ENCODE measurements at places on chromosomes 3 and 15.

GRCh38 chr15:78208887-78209645 is 25.3 kb downstream of the ACSBG1 start:
- DNase-seq: no peak

- no peak for DNase-seq
Measured at GRCh38 chr3:12807066-12807465, 10.6 kb downstream of the CAND2 start.

DNA sequence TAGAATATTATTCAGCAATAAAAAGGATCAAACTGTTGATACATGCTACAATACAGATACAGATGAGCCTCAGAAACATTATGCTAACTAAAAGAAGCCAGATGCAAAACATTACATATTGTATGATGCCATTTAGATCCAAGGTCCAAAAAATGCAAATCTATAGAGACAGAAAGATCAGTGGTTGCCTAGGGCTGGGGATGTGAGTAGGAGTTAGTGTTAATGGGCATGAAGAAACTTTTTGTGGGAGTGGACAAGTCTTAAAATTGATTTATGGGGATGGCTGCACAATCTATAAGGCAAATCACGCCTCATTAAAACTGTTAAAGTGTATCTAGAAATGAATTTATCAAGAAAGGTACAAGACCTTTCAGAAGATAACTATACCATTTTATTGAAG is 45.0 kb downstream of the EHHADH start:
- DNase-seq: no peak

GRCh38 chr15:73741321-73741836 is 11.8 kb downstream of the INSYN1 start:
- no peak for DNase-seq

- DNase-seq: no peak
Measured at GRCh38 chr3:191234216-191234615, 35.2 kb downstream of the OSTN start.

DNA sequence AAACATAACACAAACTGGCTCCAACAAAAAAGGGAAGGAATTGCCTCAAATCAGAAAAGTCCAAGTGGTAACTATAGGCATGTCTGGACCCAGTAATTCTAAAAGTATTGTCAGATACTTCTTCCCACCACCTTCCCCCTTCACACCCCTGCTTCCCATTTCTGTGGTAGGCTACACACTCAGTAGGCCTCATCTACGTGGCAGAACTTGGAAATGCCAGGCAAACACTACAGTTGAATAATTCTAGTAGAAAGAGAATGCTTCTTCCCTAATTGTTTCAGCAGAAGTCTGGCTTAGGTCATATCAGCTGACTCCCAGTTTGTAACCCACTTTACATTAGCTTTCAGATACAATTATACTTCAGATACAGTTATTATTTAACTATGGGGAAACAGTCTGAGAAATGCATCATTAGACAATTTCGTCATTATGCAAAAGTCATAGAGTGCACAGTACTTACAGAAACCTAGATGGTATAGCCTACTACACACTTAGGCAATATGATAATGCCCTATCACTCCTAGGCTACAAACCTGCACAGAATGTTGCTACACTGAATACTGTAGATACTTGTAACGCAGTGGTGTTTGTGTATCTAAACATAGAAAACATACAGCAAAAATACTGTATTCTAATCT is 6.4 kb downstream of the SETMAR start:
- DNase-seq: no peak

- no peak for DNase-seq
Measured at GRCh38 chr3:138381950-138382715, 33.8 kb downstream of the MRAS start.

- no peak for DNase-seq
Measured at GRCh38 chr3:111999484-112000324, 982 bp downstream of the TAGLN3 start.

- no peak for DNase-seq
Measured at GRCh38 chr3:135997554-135998320, 32.2 kb downstream of the PPP2R3A start.

DNA sequence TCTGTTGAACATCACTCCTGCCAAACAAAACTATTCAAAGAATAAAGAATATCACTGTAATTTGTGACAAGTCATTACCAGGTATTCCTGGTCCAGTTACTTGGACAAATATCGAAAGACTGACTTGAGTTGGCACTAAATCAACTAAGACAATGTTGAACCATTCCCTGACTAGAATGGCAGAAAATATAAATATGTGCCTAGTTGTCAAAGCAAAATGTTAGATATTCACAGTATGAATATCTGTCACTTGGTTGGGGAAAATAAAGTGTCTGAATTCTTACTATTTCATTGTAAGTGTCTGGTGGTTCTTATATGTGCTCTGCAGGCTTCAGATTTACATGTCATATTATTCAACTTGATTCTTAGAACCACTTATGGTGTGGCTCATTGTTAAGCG is 470.2 kb downstream of the NAALADL2 start:
- no peak for DNase-seq

DNA sequence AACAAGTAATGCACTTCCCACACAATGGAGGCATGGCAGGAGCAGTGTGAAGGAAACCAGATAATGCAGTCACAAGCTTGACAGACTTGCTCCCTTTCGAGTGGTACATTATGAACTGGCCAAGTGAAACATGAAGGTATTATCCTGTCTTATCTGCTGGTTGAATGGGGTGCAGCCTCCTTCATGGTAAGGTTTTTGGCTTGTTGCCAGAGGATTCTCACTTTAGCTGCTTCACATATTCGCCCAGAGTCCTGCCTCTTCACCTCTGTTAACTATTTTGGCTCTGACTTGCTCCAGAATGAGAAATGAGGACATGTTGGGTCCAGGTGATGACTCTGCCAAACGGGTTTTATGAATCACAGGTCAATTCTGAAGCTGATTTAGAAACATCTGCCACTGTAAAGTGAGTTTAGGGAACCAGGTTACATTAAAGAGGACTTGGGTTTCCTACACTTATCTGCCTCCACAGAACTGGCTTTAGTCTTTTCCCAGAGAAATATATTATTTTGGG is 19.5 kb upstream of the CCDC39 start:
- no peak for DNase-seq

GRCh38 chr15:36912311-36912712 is 188.0 kb downstream of the MEIS2 start:
- DNase-seq: no peak

GRCh38 chr3:25474052-25474451 is 46.0 kb downstream of the RARB start:
- DNase-seq: no peak

DNA sequence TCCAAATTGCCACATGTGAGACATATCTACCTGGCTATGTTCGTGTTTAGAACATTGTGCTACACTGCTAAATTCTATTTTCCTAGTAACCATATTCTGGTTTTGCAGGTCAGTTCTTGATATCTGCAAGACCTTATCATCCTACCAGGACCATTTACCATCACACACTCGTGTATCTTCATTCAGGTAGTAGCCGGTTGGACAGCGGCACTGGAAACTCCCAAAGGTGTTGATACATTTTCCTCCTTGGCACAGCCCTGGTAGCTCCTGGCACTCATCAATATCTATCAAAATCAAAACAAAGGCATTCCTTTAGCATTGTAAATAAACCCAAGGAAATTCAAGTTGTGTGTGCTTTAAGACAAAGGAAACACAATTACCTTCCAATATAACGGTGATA is 134.2 kb downstream of the DUT start:
- no peak for DNase-seq

Data from B cell (primary cell).